ENCODE measurements at places on chromosomes 7 and 10. TPM values are rescaled to one million over a fixed set of nuclear protein-coding genes. Genes with fewer than 3 reads are reported as not detected.

- no peak overlapping the region for H3K27ac ChIP-seq
- peaks cover 16% of the 10 kb centered on the region for H3K4me1 ChIP-seq
- H3K36me3 ChIP-seq: no peaks in the 10 kb centered on the region
- no peak overlapping the region for H3K4me3 ChIP-seq
- H3K27me3 ChIP-seq: peaks cover 5% of the 10 kb centered on the region
Observed at GRCh38 chr7:130398526-130399090, 18.3 kb downstream of the CPA1 start.

GRCh38 chr7:55240418-55241142 is 124.6 kb upstream of the LANCL2 start:
- no peak for DNase-seq
- peaks cover 3% of the 10 kb centered on the region for H3K4me1 ChIP-seq
- H3K27me3 ChIP-seq: no peaks in the 10 kb centered on the region
- H3K4me3 ChIP-seq: no peak overlapping the region
- no peak overlapping the region for H3K27ac ChIP-seq

DNA sequence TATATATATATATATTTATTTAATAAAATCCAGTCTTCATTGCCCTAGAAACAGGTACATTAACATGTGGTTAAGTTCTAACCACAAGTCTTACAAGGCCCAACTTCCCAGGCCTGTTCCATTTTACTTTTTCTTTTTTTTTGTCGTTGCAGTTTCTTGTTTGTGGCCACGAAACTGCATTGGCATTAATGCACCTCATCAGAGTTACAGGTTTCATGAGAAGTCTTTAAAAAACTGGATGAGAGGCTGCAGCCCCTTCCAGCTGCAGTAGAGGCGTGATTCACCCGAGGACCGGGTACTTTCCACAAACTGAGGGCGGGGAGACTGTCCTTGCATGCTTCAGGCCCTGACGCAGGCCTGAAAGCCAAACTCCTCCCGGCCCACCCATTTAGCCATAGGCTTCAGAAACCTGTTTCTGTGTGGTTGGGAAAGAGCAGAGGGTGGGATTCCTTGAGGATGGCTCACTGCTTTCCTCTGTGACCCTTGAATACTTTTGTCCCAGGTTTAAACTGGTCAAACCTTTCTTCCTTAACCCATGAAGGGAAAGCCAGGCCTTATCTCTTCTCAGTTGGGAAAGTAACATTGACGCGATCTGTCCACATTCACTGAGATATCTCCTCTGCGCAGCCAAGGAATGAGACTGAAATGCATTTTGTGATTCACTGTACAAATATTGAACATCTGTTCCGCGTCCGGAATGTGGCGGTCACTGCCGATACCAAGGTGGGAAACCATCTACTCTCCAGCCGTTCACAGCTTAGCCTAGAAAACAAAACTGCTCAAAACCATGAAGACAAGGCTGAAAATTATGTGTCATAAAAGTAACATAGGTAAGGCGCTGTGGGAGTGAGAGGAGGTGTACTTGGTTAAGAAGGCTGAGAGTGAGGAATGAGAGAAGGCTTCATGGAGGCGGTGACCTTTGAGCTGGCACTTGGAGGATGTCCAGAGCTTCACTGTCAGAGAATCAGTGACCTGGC is 311.7 kb downstream of the GATA3 start:
- H3K4me1 ChIP-seq: no peaks in the 10 kb centered on the region
- DNase-seq: no peak
- no peak overlapping the region for H3K27ac ChIP-seq
- no peaks in the 10 kb centered on the region for H3K36me3 ChIP-seq
- no peaks in the 10 kb centered on the region for H3K27me3 ChIP-seq
- H3K4me3 ChIP-seq: no peak overlapping the region

GRCh38 chr10:75098902-75099673 is 12.4 kb upstream of the SAMD8 start:
- DNase-seq: no peak
- H3K4me3 ChIP-seq: no peak overlapping the region
- no peaks in the 10 kb centered on the region for H3K36me3 ChIP-seq

- no peak overlapping the region for H3K4me3 ChIP-seq
- no peaks in the 10 kb centered on the region for H3K27me3 ChIP-seq
- no peaks in the 10 kb centered on the region for H3K36me3 ChIP-seq
- no peak for DNase-seq
- H3K27ac ChIP-seq: no peak overlapping the region
Observed at GRCh38 chr10:35675846-35676245, 33.8 kb upstream of the FZD8 start.

DNA sequence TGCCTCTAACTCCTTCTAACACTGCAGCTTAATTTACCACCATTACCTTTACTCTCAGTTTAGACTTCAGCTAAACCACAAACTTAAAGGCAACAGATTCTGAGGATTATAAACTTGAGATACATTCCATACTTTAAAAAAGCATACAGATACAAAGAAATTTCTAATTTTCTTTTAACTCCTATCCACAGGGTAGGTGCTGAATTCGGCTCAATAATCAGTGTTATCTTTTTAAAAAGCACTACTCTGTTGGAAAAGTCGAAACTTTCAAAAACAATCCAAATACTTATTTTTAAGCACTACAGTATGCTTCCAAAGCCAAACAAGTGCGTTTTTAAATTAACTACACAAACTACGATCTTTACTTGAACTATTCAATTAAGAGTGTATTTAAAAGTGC is 1.0 kb downstream of the SMNDC1 start:
- H3K4me3 ChIP-seq: peak overlapping the region; percentile 91
- H3K4me1 ChIP-seq: peaks cover 11% of the 10 kb centered on the region
- H3K27me3 ChIP-seq: peaks cover 1% of the 10 kb centered on the region
- peak overlapping the region; percentile 87 for H3K27ac ChIP-seq
- H3K36me3 ChIP-seq: no peaks in the 10 kb centered on the region

DNA sequence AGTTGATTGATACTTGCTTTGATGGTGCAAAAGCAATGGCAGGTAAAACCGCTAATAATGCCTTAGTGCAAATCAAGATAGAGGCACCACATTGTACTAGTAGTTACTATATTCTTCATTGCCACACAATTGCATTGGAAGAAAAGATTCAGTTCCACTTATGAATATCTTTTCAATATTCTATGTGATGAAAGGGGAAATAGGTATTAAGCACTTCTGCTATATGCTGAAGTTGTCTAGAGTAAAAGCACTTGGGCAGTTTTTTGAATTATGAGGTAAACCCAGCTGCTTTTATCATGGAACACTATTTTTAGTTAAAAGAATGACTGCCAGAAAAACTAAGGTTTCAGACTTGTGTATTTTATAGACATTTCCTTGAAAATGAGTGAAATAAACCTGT is 15.5 kb downstream of the ENTPD7 start:
- H3K4me1 ChIP-seq: no peaks in the 10 kb centered on the region
- H3K27me3 ChIP-seq: no peaks in the 10 kb centered on the region
- no peak overlapping the region for H3K4me3 ChIP-seq
- DNase-seq: no peak

DNA sequence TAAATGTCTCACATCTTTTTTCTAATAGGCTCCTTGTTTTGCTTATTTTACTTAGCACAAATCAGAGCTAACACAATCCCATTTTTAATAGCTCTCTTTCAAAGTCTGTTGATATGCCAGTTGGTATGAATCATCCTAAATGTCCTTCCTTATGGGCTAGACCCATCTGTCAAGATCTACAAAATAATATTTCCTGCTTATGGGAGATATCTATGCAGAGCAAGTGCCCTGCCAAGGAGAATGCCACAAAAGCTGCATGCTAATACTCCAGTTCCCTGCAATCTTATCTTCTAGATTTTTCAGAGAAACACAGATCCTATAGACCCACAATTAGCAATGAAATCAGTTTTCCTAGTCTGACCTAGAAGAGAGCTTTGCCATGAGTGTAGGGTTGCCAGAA is 230.8 kb upstream of the NPVF start:
- no peaks in the 10 kb centered on the region for H3K4me1 ChIP-seq
- peaks cover 2% of the 10 kb centered on the region for H3K27me3 ChIP-seq
- H3K27ac ChIP-seq: no peak overlapping the region
- DNase-seq: no peak

DNA sequence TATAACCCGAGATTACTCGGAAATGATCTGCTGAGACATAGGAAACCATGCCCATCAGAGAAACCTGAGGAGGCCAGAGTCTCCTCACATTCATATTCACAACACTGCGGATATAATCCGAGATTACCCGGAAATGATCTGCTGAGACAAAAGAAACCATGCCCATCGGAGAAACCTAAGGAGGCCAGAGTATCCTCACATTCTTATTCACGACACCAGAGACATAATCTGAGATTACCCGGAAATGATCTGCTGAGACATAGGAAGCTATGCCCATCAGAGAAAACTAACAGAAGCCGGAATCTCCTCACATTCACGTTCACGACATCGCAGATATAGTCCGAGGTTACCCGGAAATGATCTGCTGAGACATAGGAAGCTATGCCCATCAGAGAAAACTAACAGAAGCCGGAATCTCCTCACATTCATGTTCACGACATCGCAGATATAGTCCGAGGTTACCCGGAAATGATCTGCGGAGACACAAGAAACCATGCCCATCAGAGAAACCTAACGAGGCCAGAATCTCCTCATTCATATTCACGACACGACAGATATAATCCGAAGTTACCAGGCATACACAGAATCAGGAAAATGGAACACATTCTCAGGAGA is 422.3 kb upstream of the AKR1E2 start:
- H3K27me3 ChIP-seq: no peaks in the 10 kb centered on the region
- no peak for DNase-seq
- no peak overlapping the region for H3K4me3 ChIP-seq
- no peak overlapping the region for H3K27ac ChIP-seq
- H3K4me1 ChIP-seq: no peaks in the 10 kb centered on the region

DNA sequence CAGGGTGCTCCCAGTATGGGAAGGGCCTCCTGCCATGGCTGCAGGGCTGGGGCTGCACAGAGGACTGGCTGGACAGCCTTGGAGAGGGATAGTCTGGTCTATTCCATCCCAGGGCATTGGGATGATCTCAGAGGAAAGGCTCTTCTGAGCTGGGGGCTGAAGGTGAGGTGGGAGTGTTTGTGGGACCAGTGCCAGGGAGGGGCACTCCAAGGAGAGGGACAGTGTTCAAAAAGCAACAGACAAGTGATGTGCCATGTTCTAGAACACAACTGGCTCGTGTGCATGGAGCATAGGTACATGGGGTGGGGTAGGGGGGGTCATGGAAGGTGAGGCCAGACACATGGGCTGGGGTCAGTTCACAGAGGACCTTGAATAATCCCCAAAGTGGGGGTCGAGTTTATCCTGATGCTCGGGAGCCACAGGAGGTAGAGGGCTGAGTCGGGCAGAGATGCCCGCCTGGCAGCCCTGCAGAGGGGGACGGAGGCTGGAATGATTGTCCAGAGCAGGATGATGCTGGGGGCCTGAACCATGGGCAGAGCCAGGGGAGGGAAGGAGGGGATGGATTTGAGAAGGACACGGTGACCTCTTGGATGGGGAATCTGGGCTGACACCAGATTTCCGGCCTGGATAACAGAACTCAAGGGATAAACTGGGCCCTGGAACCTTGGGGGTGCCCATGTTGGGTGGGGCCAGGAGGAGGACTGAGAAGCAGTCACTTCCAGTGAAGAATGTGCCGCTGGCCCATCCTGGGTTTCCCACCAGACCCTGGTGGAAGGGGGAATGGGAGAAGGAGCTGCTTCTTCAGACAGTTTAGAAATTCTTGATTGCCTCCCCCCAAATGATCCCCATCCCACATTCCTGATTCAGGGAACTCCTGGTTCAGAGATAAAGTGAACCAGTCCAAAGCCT is 50.4 kb downstream of the NEURL1 start:
- peaks cover 5% of the 10 kb centered on the region for H3K36me3 ChIP-seq
- H3K27me3 ChIP-seq: peaks cover 6% of the 10 kb centered on the region
- DNase-seq: no peak

DNA sequence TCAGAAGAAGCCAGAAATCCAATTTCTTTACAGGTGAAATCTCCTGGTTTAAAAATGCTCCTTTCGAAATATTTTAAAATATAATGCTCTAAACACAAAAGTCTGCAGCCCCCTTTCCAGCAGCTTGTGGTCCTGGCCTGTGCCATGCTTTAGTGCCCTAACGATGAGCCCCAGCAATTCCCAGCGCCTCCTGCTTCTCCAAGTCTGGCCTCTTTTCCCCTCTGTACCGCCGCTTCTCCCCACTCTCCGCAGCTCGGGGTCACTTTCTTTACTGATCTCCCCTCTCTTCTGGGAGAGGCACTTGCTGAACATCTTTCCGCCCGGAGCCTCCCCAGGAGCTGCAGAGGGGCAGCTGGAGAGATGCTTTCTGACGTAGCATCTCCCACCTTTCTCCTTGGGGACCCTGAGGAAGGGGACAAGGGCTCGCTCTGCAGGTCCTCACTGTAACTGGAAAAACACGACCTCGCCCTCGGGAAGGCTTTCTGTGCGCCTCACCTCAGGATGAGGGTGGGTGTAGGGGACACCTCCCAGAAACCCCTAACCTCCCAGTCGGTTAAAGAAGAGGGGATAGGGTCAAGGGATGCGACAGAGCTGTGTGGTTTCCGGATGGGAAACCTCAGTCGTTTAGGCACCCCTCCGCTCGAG is 565 bp upstream of the INA start:
- H3K4me3 ChIP-seq: peak overlapping the region; percentile 89
- H3K4me1 ChIP-seq: peaks cover 14% of the 10 kb centered on the region
- peak; percentile 28 for DNase-seq
- H3K27ac ChIP-seq: peak overlapping the region; percentile 79
- H3K27me3 ChIP-seq: peaks cover 26% of the 10 kb centered on the region

- no peak overlapping the region for H3K4me3 ChIP-seq
- peaks cover 4% of the 10 kb centered on the region for H3K4me1 ChIP-seq
- peaks cover 2% of the 10 kb centered on the region for H3K27me3 ChIP-seq
- H3K27ac ChIP-seq: no peak overlapping the region
- DNase-seq: no peak
Observed at GRCh38 chr10:129277084-129277483, 190.0 kb upstream of the MGMT start.

DNA sequence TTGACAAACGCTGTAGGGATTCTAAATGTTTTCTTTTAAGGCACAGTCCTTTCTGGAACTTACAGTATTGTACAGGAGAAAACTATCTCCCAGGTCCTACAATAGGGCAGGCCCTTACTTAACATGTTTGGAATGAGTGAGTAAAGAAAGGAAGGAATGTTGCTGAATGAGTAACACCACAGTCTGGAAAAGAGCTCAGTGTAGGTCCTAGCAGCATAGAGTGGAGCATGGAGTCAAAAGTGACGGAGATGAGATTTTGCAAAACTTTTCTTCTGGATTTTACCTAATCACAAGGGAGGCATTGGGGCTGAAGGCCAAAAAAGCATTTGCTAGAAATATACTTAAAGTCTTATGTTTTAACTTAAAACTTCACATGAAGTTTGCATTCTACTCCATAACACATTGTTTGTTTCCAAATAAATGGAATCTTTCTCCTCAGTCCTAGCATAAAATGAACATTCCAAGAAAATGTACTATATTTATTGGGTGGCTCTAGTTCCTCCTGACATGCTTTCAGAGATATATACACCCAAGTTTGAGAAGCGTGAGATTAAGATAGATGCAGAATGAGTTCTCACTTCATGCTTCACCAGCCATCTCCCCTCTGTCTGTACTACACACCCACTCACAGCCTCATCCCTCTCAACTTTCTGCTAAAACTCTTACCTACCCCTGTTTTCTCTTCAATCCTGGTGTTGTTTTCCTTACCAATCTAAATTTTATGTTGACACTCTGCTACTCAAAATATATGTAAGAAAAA is 20.2 kb upstream of the ADD3 start:
- H3K27ac ChIP-seq: no peak overlapping the region
- no peak overlapping the region for H3K4me3 ChIP-seq
- DNase-seq: no peak
- no peaks in the 10 kb centered on the region for H3K36me3 ChIP-seq
- no peaks in the 10 kb centered on the region for H3K27me3 ChIP-seq

Gene TAS2R41
- total RNA-seq: not detected

Gene CCDC3
- total RNA-seq: 13.8 TPM

Gene SLC39A12
- not detected for total RNA-seq

Gene PROSER2
- not detected for total RNA-seq

Gene OPN1SW
- total RNA-seq: not detected

Gene LOXL4
- 6.1 TPM for total RNA-seq

Gene OR6V1
- total RNA-seq: not detected

Gene TMEM176B
- 0.44 TPM for total RNA-seq

Gene FAM237B
- not detected for total RNA-seq

Data from glutamatergic neuron (in vitro differentiated cells).